Effector CD4-positive, alpha-beta T cell (primary cell): ENCODE measurements at places on chromosomes 2 and 18.

- no peak for DNase-seq
These were observed 19.6 kb upstream of the MSTN start for GRCh38 chr2:190082118-190082517.

- no peak for DNase-seq
These were observed 7.1 kb downstream of the CNNM3 start for GRCh38 chr2:96823198-96823597.

DNA sequence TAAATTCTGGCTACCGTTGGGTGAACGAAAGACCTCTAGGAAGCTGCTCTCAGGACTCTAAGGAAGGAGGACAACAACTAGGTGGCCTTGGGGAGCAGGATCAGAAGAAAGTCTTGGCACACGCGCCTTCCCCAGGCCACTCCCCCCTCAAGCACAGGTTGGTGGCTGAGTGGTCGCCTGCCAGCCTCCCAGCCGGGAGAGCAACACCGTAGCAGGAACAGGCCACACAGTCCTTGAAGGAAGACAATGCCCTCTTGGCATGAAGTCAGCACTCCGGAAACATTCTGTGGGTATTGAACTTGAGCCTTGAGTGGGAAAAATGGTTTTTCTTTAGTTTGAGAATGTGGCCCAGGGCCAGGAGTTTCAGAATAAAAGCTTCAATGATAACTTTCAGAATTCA, 87.4 kb upstream of the AGAP1 start:
- DNase-seq = no peak

DNA sequence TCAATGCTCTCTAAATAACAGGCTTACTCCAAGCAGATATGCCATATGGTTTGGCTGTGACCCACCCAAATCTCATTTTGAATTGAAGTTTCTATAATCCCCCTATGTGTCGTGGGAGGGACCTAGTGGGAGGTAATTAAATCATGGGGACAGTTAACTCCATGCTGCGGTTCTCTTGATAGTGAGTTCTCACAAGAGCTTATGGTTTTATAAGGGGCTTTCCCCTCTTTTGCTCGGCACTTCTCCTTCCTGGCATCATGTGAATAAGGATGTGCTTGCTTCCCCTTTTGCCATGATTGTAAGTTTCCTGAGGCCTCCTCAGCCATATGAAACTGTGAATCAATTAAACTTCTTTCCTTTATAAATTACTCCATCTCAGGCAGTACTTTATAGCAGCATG, 302.7 kb upstream of the ZC3H15 start:
- no peak for DNase-seq

GRCh38 chr2:8583400-8584173, 98.3 kb upstream of the ID2 start:
- DNase-seq = peak; percentile 36

GRCh38 chr2:79906139-79906890, 393.5 kb downstream of the CTNNA2 start:
- DNase-seq = no peak

DNA sequence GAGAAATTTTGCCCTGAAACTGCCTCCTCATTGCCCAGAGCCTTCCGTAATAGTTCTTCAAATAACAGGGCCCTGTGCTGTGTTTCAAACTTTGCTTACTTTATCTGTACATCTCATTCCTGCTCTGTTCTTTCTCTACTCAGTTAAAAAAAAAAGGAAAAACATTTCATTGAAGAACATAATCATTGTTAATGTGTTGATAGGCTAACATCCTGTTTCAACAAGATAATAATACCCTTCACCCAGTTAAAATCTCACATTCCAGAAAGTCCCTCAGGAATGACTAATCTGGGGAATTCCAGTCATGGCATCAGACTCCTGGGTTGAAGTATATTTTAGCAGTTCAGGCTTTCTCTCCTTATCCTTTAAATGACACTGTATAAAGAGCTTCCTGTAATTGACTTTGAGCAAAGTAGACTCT, 45.6 kb upstream of the ITGAV start:
- DNase-seq = no peak

- DNase-seq = no peak
These were observed 490.6 kb upstream of the HS6ST1 start for GRCh38 chr2:128809259-128809636.

- DNase-seq = no peak
These were observed 107.1 kb upstream of the MAPRE2 start for GRCh38 chr18:34933909-34934661.

DNA sequence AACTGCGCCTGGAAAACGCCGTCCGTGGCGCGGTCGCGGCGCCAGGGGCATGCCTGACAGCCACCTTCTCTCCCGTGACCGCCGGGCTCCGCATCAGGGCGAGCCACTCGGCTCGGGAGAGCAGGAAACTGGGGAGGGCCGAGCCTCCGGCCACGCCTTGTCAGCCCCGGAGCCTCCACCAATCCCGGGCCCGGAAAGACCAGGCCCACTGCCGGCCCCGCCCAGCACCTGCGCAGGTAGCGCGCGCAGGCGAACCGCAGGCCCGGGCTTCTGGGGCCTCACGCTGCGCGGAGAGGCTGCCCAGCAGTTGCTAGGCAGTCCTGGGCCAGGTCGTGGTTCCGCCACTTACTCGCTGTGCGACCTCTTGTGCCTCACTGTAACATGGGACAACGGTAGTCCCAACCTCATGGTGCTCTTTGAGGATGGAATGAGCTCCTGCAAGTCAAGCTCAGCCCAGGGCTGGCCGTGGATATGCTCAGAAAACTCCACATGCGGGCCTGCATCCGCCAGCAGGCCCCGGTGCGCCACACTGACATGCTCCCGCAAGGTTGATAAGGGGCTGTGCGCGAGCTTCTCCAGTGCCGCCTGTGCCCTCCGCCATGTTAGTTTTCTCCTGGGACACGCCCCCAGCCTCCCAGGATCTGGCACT, 97.1 kb downstream of the INHBB start:
- no peak for DNase-seq

- DNase-seq = no peak
These were observed 1.6 kb upstream of the KCNJ3 start for GRCh38 chr2:154696810-154697417.

GRCh38 chr2:57343391-57344006, 703.1 kb upstream of the VRK2 start:
- no peak for DNase-seq

GRCh38 chr2:210539578-210540416, 16.6 kb upstream of the CPS1 start:
- no peak for DNase-seq

DNA sequence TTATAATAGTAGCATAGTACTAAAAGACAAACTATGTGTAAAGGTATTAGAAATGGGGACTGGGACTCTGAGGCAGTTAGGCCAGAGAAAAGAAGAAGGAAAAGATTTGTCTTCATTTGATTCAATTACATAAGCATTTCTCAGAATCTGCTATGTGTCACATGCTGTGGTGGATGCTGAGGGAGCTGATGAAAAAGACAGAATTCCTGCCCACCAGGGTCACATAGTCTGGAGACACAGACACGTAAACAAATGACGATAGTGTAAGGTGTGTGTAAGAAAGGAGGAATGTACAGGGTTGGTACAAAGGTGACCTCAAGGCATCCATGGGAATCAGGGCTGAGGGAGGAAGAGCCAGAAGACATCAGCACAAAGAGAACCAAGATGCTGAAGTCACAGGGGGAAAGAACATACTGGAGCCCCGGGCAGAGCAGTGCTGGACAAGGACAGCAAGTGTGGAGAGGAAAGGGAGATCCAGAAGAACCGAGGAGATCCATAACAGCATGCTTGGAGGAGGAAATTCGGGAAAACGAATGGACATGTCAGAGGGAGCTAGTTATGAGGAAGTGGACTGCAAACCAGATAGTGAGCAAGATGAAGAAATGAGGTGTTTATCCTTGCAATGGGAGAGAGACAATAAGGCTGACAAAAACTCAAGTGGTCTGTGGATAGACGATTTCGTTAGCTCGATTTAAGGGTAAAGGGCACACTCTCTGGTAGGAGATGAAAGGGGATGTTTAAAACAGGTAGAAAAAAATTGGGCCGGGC, 1.2 kb upstream of the MAPRE3 start:
- no peak for DNase-seq

- DNase-seq = no peak
These were observed 223.6 kb downstream of the CDH20 start for GRCh38 chr18:61556862-61557261.

DNA sequence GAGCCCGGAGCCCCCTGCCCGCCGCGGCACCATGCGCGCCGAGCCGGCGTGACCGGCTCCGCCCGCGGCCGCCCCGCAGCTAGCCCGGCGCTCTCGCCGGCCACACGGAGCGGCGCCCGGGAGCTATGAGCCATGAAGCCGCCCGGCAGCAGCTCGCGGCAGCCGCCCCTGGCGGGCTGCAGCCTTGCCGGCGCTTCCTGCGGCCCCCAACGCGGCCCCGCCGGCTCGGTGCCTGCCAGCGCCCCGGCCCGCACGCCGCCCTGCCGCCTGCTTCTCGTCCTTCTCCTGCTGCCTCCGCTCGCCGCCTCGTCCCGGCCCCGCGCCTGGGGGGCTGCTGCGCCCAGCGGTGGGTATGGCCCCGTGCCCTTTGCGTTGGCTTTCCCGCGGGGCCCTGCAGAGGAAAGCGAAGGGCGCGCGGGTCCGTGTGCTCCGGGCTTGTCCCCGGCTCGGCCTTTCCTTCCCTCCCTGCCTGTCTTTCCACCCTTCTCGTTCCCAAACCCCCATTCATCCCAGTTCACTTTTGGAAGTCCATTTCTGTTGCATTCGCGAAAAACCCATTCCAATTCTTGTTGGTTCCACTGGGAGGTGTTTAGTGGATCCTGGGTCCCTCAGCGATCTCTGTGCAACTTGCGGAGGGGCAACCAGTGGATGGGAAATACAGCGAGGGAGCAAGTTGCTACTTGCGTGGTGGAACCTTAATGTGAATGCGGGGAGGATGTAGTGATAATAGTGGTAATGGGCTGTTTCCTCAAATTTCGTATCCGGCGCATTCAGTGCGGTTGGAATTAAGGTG, 599 bp downstream of the ADAM23 start:
- no peak for DNase-seq

- DNase-seq = no peak
These were observed 24.4 kb upstream of the RAB31 start for GRCh38 chr18:9683418-9684396.

- no peak for DNase-seq
These were observed 382.7 kb upstream of the SALL3 start for GRCh38 chr18:78596794-78597345.

- DNase-seq = no peak
These were observed 594.9 kb upstream of the ID2 start for GRCh38 chr2:8086796-8087479.

- no peak for DNase-seq
These were observed 1112.7 kb upstream of the NRXN1 start for GRCh38 chr2:52144590-52144989.

- DNase-seq = no peak
These were observed 39.8 kb downstream of the RHBDD1 start for GRCh38 chr2:226875438-226876225.

- no peak for DNase-seq
These were observed 403.0 kb upstream of the TNP1 start for GRCh38 chr2:217262911-217263310.

DNA sequence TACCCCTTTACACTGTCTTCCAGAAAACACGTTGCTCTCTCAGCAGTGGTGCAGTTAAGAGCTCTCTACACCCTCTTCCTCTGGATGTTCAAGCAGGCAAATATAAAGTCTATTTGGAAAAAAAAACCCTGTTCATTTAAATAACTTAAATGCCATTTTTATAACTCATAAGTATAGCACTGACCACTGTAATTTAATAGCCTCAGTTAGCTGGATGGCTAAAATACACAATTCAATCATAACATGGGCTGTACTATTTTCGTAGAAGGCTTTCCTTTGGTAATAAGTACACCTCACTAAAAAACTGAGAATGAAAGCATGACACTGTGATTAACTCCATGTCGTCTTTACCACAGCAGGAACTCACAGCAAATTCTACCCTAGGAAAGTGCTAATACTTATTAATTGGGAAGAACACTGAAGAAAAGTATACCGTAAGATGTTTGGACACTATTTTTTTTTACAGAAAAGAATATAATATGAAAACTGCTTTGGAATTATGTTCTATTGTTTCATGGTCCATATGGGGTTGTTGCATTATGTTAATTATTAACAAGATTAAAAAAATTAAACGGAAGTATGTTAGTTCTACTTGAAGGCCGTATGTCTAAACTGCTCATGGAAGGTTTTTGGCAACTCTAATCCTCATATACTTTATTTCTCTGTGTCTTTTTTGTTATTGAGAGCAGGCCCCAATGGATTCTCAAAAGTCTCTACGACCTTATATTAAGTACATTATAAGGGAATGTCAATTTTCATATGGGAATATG, 269.1 kb downstream of the ZNF385B start:
- no peak for DNase-seq

GRCh38 chr2:133432778-133433177, 135.5 kb downstream of the NCKAP5 start:
- DNase-seq = no peak

GRCh38 chr2:65128297-65129190, 1.4 kb downstream of the RAB1A start:
- DNase-seq = no peak

- DNase-seq = no peak
These were observed 98.5 kb downstream of the EXOC6B start for GRCh38 chr2:72727356-72727755.

DNA sequence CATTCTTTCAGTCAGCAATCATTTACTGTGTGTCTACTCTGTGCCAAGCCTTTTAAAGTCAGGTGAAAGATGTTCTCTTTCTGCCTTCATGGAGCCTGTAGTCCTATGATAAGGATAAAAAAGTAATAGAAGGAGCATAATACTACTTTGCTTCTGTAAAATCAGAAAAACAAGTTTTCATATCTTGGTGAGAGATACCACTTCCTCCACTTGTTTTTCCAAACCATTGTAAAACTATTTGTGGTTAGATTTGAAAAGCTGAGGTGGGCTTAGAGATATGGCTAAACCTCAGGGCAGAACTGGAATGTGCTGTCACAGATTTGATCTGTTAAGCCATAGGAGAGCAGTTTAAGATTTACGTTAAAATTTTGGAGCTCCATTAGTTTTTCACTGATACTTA, 104.7 kb upstream of the FAM117B start:
- no peak for DNase-seq

GRCh38 chr18:10979411-10979810, 170.0 kb downstream of the PIEZO2 start:
- DNase-seq = no peak

- peak; percentile 38 for DNase-seq
These were observed 88.8 kb downstream of the VIT start for GRCh38 chr2:36785179-36785795.

DNA sequence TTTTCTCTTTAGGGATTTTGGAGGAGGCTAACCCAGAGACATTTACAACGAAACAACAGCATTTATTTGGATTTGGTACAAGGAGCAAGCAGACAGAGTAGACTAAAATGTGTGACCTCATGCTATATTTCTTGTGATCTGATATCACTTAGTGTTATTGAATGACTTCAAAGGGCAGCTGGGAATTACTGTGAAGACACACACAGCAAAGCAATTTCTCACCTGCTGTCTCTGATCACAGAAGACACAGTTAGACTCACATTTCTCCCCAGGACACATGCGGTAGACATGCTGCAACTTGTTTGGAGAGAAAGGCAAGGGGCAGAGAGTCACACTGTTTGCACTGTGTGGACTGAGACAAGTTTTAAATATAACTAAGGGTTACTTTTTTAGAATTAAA, 67.5 kb downstream of the LTBP1 start:
- no peak for DNase-seq

GRCh38 chr2:109378682-109379081, 235.1 kb downstream of the SEPTIN10 start:
- DNase-seq = no peak
